ENCODE measurements at places on chromosomes 3 and 15. TPM values are rescaled to one million over a fixed set of nuclear protein-coding genes. Genes with fewer than 3 reads are reported as not detected.

DNA sequence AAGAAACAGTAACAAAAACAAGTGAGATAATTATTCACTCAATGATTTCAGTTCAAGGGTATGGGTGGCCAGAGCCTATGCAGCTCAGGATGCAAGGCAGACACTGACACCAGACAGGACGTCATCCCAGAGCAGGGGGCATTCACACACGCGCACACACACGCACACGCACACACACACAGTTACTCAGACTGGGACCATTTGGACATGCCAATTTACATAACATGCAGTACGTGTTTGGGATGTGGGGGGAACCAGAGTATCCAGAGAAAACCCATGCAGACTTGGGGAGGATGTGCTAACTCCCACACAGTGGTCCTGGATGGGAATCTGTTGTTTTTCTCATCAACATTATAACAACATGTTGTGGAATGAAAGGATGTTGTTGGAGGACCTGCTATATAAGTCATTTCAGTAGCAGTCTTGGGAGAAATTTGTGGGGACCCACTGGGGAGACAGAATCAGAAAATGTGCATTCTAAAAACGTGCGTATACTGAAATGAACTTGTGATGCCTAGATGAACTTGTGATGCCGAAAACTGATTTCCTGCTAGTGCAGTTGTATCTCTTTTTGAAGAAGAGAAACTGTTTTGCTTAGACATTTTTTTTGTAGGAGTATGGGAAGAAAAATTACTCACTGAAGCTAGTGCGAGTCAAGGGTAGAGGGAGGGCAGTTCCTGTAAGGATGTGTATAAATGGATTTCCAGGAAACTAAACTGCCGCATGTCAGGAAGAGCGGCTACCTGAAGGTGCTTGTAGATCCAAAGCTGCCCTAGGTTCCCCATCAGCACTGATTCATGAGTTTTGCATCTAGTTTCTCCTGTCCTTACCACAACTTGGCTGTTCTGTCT is 25.2 kb downstream of the CD200 start:
- DNase-seq = peak; percentile 52

DNA sequence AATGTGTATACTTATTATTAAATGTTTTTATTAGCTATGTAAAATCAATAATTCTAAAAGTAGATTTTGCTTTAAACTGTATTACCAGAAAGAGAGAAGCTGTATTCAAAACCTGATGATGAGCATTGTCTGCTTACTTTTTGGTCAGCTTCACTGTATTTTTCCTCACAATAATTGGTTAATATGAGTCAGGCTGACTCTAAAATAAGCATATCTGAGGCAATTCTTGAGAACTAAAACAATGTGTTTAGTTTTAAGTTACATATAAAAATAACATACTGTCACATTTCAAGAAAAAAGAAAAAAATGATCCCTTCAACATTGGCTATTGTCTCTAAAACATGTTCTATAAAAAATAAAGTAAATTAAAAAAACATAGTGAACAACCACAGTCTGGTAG is 66.1 kb downstream of the EPHA3 start:
- DNase-seq = no peak

- DNase-seq = peak; percentile 38
These were observed 623.5 kb upstream of the TBL1XR1 start for GRCh38 chr3:177820683-177821316.

DNA sequence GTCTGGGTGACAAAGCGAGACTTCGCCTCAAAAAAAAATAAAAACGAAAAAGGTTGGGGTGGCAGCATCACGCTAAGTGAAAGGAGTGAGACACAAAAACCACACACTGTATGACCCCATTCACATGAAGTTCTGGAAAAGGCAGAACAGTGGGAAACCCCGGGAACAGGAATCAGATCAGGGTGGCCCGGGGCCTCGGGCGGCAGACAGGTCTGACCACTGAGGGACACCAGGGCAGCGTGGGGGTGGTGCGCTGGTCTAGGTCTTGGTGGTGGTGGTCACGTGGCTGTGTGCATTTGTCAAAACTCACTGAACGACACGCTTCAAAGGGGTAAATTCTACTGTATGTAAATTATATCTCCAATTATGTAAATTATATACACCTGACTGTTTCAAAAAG is 79.7 kb upstream of the PRR20G start:
- no peak for DNase-seq

GRCh38 chr3:146823622-146824021 is 218.5 kb upstream of the PLSCR5 start:
- no peak for DNase-seq

- no peak for DNase-seq
These were observed 326.4 kb upstream of the SATB1 start for GRCh38 chr3:18751514-18751913.

- no peak for DNase-seq
These were observed 4.3 kb downstream of the SIDT1 start for GRCh38 chr3:113536627-113537101.

DNA sequence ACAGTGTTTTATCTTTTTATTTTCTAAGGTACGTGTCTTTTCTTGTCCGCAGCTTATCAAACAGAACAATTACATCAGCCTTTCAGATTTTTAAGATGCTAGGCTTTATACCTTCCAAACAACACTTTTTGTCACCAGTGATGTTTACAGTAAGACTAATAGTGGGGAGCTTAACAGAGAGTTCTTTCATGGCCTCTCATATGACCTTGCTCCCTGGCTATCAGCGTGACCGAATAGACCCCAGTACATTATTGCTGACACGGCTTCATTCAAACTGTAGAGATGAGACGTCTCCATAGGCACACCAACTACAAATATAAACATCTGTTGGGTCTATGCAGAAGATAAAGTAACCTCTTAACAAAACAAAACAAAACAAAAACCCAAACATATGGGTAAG is 477.6 kb upstream of the KCNMB2 start:
- DNase-seq = no peak

- no peak for DNase-seq
These were observed 423.6 kb upstream of the MDFIC2 start for GRCh38 chr3:70736009-70736408.

Gene NOX5
- 0.52 TPM for polyA plus RNA-seq

Gene CELF6
- 0.72 TPM for polyA plus RNA-seq

Gene ZIC1
- polyA plus RNA-seq = 39.5 TPM

Gene OXTR
- polyA plus RNA-seq = 3.8 TPM

Gene STRA6
- 0.58 TPM for polyA plus RNA-seq

Gene DCLK3
- polyA plus RNA-seq = 3.2 TPM

All from muscle of back (tissue), 13 donors.